RPMI7951 (cell line): ENCODE measurements at places on chromosomes 12 and 14. TPM values are rescaled to one million over a fixed set of nuclear protein-coding genes. Genes with fewer than 3 reads are reported as not detected.

KCNJ8 gene
- total RNA-seq, result under 0.01 TPM in 1 of 2 replicates, not detected in the other

CLEC1A gene
- 0.12 TPM in 1 of 2 replicates, not detected in the other for total RNA-seq

GSG1 gene
- not detected in 2 replicates for total RNA-seq

SLC24A4 gene
- total RNA-seq, result not detected in 2 replicates

PIK3C2G gene
- not detected in 2 replicates for total RNA-seq

LRCOL1 gene
- not detected in 2 replicates for total RNA-seq

TPH2 gene
- not detected in 2 replicates for total RNA-seq

CNPY2 gene
- 102 and 114 TPM in 2 replicates for total RNA-seq

ADCK1 gene
- 2.3 and 2.4 TPM in 2 replicates for total RNA-seq

OVCH1 gene
- not detected in 2 replicates for total RNA-seq

TTC8 gene
- total RNA-seq, result 33.0 and 41.7 TPM in 2 replicates

GPR65 gene
- under 0.01 and 0.24 TPM in 2 replicates for total RNA-seq

DNA sequence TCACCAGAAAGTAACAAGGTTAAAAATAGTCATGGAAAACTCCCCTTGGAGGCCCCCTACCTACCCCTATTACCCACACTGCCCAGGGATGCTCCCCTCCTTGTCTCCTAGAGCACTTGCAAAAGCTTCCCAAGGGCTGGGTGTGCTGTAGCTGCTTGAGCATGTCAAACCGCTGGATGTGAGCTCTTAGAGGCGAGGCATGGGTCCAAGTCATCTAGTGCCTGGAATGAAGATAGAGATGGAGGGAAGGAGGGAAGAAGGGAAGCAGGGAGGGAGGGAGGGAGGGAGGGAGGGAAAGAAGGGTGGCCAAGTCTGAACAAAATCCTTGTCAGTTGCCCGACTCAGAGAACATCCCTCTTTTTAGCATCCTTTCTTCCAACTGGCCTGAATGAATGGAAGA, 43.1 kb downstream of the LTBP2 start:
- DNase-seq, result no peak

- peak; percentile 62 for DNase-seq
Measured at GRCh38 chr14:60561845-60562746, 53.1 kb downstream of the SIX6 start.

DNA sequence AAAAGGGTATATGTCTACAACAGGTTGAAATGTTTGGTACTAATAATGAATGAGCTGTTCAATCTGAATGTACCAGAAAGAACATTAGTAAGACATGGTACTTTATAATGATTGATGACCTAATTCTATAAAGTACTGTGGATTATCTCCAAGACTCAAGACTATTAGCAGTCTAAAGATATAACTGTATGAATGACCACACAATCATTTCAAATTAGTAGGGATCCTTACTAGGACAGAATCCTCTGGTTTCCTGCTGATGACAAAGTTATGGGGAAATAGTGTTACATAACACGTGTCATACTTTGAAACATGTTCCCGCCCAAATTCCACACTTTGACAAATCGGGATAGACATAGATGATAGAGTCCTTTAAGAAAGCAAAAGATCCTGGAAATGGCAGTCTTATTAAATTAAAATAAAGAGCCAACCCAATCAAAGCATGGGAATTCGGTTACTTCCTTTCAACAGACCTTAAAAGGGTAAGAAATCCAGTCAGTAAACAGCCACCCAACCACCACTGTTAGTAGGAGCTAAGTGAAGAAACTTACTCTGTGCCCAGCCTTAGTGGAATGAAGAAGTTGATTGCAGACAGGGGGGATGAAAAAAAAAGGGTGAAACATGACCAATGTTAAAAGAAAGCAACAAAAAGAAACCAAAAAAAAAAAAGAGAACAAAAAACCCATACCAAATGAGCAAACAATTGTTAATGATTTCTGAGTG, 2.8 kb downstream of the VPS29 start:
- peak; percentile 30 for DNase-seq

DNA sequence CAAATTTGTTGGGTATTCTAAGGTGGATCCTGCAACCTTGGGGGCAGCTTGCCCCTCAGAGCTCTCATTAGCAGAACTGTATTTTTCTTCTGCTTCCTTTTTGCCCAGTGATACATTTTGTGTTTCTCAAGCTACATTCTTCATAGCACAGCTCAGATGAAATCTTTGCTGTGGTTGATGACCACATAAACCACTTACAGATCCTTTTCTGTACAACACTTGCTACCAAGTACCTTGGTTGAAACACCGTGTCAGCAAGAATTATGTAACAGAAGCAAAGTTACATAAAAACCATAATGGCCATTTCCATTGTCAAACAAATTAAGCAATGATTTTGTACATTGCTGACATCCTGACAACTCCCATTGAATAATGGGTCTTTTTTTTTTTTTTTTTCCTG, 9.7 kb upstream of the PLBD1 start:
- DNase-seq, result no peak

GRCh38 chr14:88248606-88249005, 74.5 kb downstream of the KCNK10 start:
- DNase-seq, result peak; percentile 7

DNA sequence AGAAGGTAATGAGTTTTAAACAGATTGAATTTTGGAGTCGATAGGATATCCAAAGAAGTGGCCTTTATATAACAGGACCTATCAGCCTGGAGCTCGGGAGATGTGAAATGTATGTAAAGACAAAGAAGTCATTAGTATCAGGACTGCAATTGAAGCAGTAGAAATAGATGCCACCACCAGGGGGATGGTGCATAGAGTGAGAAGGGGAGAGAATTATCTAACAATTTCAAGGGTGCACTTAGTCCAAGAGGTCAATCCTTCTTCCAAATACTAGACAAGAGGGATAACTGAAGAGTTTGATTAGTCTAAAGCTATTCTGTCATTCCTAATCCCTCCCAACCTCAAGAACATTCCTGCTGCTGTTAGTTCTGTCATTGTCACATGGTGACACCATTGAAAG, 127.8 kb downstream of the CFAP54 start:
- no peak for DNase-seq

- DNase-seq, result no peak
Measured at GRCh38 chr12:39553476-39553875, 66.1 kb downstream of the ABCD2 start.

- DNase-seq, result no peak
Measured at GRCh38 chr12:88519802-88520435, 60.4 kb downstream of the KITLG start.

DNA sequence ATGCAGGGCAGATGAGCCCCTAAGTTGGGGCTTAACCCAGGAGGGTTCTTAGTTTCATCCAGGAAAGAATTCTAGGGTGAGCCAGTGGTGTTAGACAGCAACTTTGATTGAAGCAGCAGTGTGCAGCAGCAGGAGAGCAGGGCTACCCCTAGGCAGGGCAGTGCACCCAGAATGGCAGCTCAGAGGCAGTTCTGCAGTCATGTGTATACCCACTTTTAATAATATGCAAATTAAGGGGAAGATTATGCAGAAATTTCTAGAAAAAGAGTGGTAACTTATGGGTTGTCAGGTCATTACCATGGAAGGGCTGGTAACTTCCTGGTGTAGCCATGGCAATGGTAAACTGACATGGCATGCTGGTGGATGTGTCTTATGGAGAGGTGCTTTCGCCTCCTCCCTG, 297.5 kb downstream of the PCNX1 start:
- no peak for DNase-seq

DNA sequence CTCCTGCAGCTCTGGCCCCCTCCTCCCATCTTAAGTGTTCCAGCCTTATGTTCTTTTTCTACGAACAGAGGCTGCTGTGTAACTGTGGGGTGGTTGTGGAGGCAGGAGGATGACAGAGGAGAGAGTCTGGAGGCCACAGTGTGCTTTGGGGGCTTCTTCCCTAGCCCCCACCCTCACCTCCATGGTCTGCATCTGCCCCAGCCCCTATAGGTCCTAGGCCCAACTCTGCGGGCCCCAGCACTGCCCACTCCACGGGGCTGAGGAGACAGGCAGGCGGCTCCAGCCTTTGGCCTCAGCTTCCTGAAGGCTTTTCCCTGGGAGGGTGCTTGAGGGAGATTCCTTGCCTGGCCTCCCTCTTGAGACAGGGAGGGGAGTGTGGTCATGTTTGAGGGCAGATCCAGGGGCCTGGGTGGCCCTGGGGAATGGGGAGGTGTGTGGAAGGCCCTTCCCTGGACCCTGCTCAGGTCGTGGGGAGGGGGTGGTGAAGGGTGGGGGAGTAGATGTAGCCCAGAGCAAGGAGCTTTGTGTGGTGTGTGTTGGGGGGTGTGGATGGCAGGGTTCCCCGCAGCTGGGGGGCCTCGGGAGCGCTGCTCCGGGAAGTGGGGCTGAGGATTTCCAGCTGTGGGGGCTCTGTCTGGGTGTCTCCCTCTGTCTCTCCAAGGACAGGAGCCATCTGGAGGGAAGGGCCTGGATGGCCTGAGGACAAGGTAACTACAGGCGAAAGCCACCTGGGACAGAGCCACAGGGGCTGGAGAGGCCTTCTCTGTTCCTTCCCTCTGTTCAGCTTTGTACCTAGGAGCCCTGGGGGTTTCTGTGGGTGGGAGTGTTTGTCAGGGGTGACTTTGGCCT, 1.1 kb downstream of the SMIM41 start:
- no peak for DNase-seq

- no peak for DNase-seq
Measured at GRCh38 chr14:76097547-76097946, 54.2 kb upstream of the GPATCH2L start.

- peak; percentile 7 for DNase-seq
Measured at GRCh38 chr12:114444422-114445279, 38.7 kb upstream of the TBX5 start.

DNA sequence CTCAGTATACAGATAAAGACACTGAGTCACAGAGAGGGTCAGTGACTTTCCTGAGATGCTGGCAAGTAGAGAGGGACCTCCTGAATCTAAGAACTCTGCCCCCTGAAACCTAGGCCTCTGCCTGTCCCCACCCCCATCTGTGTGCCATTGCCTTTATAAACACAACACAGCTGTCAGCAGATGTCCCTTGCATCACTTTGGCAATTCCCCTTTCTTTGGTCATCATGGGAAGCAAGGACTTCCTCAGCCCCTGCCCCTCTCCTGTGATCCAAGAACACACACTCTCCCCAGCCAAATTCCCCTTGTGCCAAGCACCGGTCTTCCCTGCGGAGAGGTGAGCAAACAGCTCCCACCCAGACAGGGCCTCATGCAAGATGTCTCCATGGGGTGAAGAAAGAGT, 8.3 kb downstream of the TSPAN11 start:
- DNase-seq, result no peak

- DNase-seq, result peak; percentile 57
Measured at GRCh38 chr12:105427883-105428282, 97.4 kb downstream of the C12orf75 start.
